ENCODE measurements at places on chromosomes 1 and 21. TPM values are rescaled to one million over a fixed set of nuclear protein-coding genes. Genes with fewer than 3 reads are reported as not detected.

Gene OR2AK2
- not detected for polyA plus RNA-seq

Gene GPR25
- polyA plus RNA-seq = not detected

Gene KCND3
- polyA plus RNA-seq = 1.4 TPM

Gene FAM3B
- polyA plus RNA-seq = 17.6 TPM

Gene GIPC2
- polyA plus RNA-seq = 18.7 TPM

Gene LCE1F
- not detected for polyA plus RNA-seq

Gene NPHS2
- polyA plus RNA-seq = 5.0 TPM

Gene POU2F1
- 16.5 TPM for polyA plus RNA-seq

Gene CYP4Z1
- 0.20 TPM for polyA plus RNA-seq

Gene KDF1
- polyA plus RNA-seq = 8.7 TPM

Gene IER5
- polyA plus RNA-seq = 11.8 TPM

Gene CRNN
- not detected for polyA plus RNA-seq

Gene METTL13
- 33.4 TPM for polyA plus RNA-seq

Gene PBXIP1
- 76.1 TPM for polyA plus RNA-seq

Gene C1orf52
- polyA plus RNA-seq = 40.8 TPM

Gene TMEM269
- polyA plus RNA-seq = 0.83 TPM

Gene CHI3L2
- 0.11 TPM for polyA plus RNA-seq

Gene SYTL1
- 1.6 TPM for polyA plus RNA-seq

Gene RNF186
- polyA plus RNA-seq = 0.12 TPM

Gene ZMYND12
- polyA plus RNA-seq = 3.2 TPM

Gene OR10Z1
- polyA plus RNA-seq = 0.03 TPM

Gene PKNOX1
- 29.6 TPM for polyA plus RNA-seq

Gene SLC44A3
- polyA plus RNA-seq = 103 TPM

Gene CELA2B
- polyA plus RNA-seq = not detected

Gene MRPS21
- polyA plus RNA-seq = 65.1 TPM

Gene TRIM58
- 1.4 TPM for polyA plus RNA-seq

Gene PRKAA2
- polyA plus RNA-seq = 17.1 TPM

Gene BGLAP
- polyA plus RNA-seq = 1.3 TPM

Gene MROH9
- not detected for polyA plus RNA-seq

Gene OR2M3
- polyA plus RNA-seq = 0.05 TPM

Gene VWA1
- polyA plus RNA-seq = 79.4 TPM

Gene ACBD3
- 60.6 TPM for polyA plus RNA-seq
